ENCODE measurements at places on chromosomes 1 and 21.

DNA sequence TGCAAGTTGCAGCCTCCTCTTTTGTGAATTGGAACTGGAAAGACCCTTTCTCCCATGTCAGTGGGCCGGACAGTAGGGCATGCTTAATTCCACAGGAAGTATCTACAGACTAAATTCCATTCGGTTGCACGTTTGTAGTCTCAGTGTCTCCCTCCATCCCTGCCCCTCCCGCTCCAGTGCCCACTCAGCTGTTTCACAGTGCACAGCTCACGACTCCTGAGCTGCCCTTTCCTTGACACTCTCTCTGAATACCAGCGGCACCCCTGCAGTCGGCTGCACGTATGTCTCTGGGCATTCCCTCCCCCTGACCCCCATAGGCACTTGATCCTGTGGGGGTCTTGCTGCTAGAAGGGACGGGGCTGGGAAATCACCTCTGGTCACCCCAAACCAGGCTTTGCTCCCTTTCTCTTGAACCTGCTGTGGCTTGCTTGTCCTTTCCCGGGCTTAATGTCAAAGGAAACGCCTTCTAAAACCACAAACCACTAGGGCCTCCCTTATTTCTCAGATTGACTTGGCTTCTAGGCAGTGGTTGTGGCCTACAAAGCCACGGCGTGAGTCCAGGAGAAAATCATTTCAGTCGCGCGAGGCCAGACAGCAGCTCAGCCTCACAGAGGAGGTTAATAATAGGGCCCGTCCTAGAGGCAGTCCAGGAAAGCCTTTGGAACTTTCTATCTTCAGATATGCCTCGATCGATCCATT is 365.3 kb upstream of the PROX1 start:
- DNase-seq: no peak

DNA sequence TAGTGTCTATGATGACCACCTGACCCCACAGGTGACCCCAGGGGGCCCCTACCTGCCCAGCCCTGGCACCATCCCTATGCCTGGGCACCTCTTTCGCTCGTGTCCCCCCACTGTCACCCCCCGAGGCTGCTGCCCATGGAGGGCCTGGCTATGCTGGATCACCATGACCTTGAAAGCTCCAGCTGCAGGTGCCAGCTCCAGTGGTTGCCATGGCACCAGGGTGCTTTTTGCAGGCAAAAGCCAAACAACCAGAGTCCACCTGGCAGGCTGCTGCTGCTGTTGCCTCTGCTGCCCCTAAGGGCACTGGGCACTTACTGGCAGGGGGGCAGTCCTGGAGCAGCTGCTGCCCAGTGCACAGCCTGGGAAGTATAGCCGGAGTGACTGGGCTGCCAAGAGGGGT is 21.7 kb downstream of the ETNK2 start:
- no peak for DNase-seq

DNA sequence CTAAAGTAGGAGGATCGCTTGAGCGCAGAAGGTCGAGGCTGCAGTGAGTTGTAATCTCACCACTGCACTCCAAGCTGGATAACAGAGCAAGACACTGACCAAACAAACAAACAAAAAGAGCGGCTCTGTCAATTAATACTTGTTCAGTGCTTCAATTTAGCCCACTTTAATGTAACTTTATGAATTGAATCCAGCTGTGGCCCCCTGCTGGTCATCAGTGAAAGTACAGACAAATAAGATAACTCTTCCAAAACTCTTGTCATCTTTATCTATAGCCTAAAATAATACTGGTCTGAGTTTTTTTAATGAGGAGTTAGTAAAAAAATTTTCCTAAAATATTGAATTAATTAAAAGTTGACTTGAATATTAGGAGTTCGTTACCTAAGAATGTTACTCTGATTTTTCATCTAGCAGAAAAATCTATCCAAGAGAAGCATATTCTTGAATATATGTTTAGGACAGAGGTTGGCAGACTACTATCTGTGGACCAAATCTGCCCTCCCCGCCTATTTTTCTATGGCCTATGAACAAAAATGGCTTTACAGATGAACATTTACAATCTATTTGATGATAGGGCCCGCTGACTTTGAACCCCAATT is 26.1 kb downstream of the ATP5PF start:
- peak; percentile 44 for DNase-seq

- peak; percentile 52 for DNase-seq
Measured at GRCh38 chr1:23178950-23179349, 10.3 kb upstream of the LUZP1 start.

GRCh38 chr1:230517786-230518185 is 91.7 kb upstream of the PGBD5 start:
- DNase-seq: no peak

- DNase-seq: no peak
Measured at GRCh38 chr1:117231748-117232373, 21.1 kb upstream of the VTCN1 start.

DNA sequence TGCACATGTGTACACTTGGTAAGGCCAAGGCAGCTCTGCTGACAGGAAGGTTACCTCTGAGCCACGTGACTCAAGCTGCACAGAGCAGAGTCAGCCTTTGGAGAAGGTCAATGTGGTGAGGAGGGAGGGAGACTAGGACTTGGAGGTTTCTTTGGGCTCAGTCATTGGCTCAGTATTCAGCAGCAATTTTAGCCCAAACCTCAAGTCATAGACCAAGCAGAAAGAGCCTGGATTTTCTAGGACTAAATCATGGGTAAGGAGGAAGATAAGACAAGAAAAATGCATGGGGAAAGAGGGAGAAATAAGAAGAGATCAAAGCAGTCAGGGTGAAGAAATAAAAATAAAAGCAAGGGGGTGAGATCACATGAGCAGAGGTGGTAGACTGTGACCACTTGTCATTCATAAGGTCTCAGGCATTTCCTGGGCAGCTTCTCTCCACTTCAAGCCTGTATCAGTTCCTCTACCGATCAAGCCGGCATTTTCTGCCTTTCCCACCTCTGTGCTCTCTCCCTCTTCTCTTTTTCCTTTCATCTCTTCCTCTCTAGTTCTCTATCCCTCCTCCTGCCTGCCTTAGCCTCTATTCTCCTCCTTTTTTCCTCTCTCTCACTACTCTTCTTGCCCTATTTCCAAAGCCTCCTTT is 51.7 kb upstream of the DUSP10 start:
- DNase-seq: no peak

DNA sequence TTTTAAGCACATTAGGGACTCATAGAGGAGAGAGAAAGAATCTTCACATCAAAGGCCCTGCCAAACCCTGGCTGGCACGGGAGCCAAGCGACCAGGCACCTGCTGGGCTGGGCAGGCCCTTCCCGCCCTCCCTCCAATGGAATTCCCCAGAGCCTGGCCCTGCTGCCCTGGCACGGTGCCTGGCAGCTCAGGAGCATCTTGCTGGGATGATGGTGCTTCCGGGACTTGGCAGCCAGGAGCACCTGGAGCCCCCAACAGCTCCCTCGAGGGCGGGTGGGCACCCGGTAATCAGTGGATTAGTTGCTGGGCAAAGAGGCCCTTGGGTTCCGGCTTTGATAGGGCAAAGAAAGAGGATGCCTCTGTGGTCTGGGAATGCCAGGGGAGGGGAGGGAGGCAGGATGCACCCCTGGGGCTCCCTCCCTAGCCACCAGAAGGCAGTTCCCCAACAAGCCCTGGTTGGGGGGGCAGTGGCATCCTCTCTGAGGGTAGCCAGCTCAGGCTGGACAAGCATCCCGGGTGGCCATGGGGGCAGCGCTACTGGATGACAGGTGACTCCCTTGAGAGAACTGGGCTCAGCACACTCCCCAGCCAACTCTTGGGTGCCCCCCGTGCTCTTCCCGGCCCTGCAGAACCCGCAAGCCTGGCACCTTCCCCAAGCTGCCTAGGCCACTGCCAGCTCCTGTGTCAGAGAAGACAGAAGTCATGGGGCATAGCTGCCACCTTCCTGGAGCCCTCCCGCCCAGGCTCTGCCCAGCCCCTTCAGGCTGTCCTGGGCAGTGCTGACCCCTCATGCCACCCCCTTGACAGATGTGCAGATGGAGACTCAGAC is 26.4 kb downstream of the KRTAP10-1 start:
- no peak for DNase-seq

- DNase-seq: no peak
Measured at GRCh38 chr1:107993920-107994319, 28.9 kb upstream of the VAV3 start.

DNA sequence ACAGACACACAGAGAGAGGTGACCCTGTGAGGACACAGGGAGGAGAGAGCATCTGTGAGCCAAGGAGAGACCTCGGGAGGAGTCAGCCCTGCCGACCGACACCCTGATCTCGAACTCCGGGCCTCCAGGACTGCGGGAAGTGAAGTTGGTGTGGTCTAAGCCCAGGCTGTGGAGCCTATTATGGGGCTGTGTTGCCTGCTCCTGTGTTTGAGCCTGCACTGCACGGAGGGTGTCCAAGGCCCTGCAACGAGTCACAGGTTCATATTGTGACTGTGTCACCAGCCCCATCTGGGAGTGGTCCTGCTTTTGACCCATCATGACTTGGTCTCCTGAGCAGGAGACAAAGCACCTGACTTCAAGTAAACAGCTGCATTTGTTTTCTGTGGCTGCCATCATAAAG is 186.0 kb upstream of the AJAP1 start:
- no peak for DNase-seq

DNA sequence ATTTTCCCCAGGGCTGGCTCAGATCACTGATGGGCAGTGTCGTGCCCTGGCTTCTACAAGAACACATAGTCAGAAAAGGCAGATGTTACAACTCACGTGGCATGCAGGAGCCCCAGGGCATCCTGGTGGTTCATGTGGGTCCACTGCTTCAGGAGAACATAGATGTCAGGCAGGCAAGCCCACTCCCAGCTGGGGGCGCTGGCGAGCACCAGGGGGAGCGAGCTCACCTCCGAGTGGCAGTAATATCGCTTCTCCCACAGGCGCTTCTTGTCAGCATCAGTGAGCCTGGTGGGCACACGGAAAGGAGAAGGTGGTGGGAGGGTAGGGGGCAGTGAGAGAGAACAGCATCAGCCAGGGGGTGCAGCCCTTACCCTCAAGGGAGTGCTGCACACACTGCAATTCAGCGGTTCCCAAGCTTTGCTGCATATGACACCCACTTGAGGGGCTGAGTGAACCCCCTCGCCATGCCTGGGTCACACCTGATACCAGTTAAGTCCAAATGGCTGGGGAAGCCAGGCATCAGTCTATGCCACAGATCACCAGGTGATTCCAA is 34.3 kb upstream of the PPP1R15B start:
- peak; percentile 68 for DNase-seq

GRCh38 chr1:45401524-45401923 is 61.3 kb upstream of the MUTYH start:
- no peak for DNase-seq

- no peak for DNase-seq
Measured at GRCh38 chr1:116580446-116581322, 9.9 kb upstream of the CD58 start.

- DNase-seq: no peak
Measured at GRCh38 chr1:21930080-21930571, 7.0 kb downstream of the HSPG2 start.

DNA sequence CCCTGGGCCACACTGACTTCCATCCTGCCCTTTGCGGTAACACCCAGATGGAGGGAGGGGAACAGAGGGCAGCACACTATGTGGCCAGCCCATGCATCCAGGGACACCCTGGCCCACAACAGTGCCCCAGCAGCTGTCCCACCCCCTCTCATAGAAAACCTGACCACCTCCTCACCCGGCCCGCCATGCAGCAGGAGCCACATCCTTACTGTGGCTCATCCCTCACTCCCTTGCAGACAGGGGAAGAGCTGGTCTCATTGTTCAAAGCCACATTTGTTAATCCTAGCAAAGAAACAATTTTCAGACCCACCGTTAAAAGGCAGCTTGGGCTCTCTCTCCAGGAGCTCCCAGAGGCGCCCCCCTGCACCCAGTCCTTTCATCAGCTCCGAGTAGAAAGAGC is 23.2 kb upstream of the NUP133 start:
- no peak for DNase-seq

GRCh38 chr1:42736571-42737200 is 3.4 kb downstream of the CLDN19 start:
- DNase-seq: no peak

GRCh38 chr1:36961062-36961615 is 73.2 kb downstream of the GRIK3 start:
- no peak for DNase-seq

DNA sequence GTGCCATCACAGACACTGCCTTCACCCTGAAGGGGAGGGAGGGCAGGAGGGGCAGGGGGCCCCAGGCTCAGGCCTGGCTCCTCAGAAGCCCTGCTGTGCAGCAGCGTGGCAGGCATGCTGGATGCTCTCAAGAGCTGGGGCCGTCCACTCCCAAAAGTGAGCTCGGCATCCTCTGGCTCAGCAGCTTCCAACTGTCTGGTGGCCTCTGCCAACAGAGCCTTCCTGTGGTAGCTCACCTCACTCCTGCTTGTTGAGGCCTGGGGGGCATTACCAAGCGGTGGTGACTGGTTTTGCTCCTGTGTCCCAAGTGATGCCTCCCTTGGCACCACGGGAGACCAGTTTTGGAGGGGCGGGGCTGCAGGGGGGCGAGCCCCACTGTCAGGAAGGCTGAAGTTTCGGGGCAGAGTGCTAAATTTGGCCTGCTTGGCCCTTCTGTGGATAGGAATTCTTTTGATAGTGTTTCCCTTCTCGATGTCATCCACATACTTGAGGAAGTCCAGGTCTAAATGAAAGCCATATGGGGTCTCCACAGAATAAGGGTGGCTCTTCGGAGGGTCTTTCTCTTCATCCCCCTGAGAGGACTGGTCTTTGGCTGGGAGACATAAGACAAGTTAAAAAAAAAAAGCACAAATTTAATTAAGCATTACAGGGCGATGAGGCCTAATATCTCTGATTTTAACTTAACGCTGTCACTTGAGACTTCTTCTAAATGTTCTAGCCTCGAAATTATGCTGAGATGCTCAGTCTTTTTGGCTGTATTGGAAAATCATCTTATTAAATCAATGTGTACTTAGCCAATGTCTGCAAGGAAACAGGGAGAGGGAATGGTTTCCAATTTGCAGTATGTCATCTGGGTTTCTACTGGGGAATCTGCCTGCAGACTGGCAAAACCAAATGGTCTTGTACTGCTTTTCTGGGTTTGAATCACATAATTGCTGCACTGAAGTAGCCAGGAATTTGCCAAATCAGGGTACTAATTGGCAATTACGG is 44.4 kb downstream of the KANK4 start:
- DNase-seq: no peak

- no peak for DNase-seq
Measured at GRCh38 chr1:108327534-108328466, 83.9 kb upstream of the NBPF4 start.

DNA sequence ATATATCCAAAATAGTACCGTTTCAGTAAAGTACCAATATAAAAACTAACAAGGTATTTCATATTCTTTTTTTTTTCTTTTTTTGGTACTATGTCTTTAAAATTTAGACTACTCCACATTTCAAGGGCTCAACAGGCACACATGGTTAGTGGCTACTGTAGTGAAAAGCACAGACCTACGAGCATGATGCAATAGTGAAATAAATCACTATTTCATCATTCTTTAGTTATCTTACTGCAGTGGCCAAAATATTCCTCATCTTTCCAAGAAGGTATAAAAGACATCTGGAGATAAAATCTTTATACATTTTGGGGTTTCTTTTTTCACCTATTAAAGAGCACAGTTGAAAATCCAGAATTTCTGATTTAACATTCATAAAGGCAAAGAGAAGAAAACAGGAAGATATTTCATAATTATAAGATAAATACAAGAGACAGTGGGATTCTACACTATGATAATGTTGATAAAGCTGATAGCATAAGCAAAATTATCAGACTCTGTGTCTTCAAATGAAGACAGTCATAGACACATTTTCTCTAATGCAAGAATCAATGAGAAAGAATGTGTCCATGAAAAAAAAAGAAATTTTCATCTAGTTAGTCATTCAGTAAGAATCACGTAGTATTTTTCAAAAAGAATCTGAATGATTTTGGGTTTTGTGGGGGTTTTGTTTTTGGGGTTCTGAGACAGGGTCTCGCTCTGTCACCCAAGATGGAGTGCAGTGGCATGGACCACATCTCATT is 41.9 kb downstream of the CEP170 start:
- peak; percentile 10 for DNase-seq
